Cerebellar cortex (tissue), 1 donor: ENCODE measurements at places on chromosomes 2 and 18.

- DNase-seq: peak; percentile 91
Measured at GRCh38 chr2:15984368-15985255, 44.3 kb downstream of the MYCN start.

DNA sequence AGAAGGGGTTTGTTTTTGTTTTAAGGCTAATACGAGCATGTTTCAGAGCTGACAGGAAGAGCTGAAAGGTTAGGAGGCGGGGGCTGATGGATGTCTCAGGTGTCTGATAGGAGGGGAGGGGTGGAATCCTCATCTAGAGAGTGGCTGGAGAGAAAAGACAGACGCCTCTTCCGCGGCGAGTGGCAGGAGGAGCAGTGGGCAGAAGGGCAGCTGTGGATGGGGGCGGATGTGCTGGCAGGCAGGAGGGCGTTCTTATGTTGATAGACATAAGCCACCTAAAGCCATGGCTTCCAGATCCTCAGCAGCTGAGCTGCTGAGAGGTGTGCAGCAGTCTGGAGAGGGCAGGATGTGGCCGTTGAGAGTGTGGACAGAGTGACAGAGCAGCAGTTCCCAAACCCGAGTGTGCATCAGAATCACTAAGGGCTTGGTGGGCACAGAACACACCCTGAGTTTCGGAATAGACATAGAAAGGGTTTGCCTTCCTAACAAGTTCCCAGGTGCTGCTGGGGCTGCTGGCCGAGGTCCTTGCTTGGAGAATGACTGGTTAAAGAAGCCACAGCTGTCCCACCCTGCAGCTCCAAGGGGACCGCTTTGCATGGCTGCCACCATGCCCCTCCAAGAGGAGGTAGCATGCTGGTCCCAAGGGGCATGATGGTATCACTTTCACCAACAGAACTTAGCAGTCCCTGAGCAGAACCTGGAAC lies 3.0 kb upstream of the ITM2C start:
- DNase-seq: no peak

DNA sequence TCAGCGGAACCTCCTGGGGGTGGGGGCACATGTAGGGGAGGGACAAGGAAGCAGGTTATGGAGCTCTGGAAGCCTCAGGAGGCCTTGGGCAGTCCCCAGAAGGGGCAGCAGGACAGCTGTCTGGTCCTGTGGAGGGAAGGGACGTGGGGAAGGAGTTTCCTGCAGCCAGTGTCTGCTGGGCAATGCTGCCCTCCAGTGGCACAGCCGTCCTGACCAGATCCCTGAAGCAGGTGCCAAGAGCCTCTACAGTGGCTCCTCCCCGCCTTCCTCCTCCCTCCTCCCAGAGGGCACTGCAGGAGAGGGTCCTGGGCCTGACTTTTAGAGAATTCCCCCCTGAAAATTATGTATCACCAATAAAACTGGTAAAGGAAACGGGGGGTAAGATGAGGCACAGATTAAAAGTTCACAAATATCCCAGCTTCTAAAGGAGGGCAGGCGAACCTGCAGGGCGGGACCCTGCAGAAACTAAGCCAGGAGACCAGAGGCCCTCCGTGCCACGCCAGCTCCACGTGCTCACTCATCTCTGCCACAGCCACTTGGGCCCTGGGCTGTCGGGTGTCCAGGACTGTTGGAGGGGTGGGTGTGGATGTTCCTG lies 258.5 kb downstream of the TWIST2 start:
- DNase-seq: peak; percentile 51

GRCh38 chr2:25618676-25619075 lies 54.7 kb downstream of the DTNB start:
- no peak for DNase-seq

DNA sequence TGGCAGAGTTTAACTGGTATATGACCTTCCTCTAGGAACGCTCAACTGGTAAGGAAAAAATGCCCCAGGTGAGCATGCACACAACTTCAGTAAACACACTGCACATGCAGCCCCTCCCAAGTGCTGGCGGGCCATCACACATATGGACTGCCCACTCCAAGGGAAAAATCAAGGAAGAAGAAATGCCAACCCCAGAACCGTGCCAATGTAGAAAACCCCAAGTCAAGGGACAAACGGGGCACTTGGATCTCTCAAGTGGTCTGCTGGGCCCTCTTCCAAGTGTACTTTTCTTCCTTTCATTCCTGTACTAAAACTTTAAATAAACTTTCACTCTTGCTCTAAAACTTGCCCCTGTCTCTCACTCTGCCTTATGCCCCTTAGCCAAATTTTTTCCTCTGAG lies 76.4 kb upstream of the ACVR1 start:
- no peak for DNase-seq

DNA sequence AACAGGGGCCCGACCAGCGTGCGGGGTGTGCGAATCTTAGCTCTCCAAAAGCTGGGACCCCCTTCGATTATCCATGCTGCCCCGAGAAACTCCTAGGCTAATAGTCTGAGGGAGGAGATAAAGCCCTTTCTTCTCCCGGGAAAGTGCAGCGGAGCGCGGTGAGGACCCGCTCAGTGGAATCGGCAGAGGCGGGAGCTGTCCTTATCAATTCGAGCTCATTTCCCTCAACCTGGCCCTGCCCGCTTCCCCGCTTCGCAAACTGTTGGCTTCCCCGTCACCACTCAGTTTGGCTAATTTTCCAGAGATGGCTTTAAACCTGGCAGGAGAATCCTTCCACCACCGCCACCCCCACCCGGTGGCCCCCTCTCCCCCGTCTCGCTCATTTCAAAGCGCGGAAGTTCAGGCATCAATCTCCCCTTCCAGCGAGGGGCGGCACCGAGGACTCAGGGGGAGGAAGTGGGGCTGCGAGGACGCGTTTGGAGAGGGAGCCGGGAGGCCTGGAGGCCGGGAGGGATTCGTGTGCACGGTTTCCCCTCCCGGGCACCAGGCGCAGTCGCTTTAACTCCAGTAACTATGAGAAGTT lies 1.6 kb downstream of the KLHL14 start:
- DNase-seq: no peak

GRCh38 chr2:50646226-50646625 lies 385.7 kb downstream of the NRXN1 start:
- no peak for DNase-seq

GRCh38 chr18:7072593-7072992 lies 45.0 kb downstream of the LAMA1 start:
- no peak for DNase-seq
